ENCODE measurements at places on chromosomes 2 and 18. TPM values are rescaled to one million over a fixed set of nuclear protein-coding genes. Genes with fewer than 3 reads are reported as not detected.

Gene ANKRD53
- total RNA-seq = not detected

Gene ANKRD62
- 0.20 TPM for total RNA-seq

Gene UGT1A6
- 549 TPM for total RNA-seq

Gene ATP6V1B1
- total RNA-seq = 13.9 TPM

Gene SPHKAP
- total RNA-seq = not detected

Gene AQP12A
- total RNA-seq = not detected

GRCh38 chr2:192655916-192656315 is 461.2 kb upstream of the TMEFF2 start:
- H3K36me3 ChIP-seq = no peaks in the 10 kb centered on the region
- H3K27me3 ChIP-seq = no peaks in the 10 kb centered on the region
- no peak overlapping the region for H3K4me3 ChIP-seq

GRCh38 chr2:143321994-143322393 is 192.8 kb downstream of the ARHGAP15 start:
- no peaks in the 10 kb centered on the region for H3K36me3 ChIP-seq
- no peaks in the 10 kb centered on the region for H3K27me3 ChIP-seq
- peak; percentile 6 for DNase-seq
- no peak overlapping the region for H3K27ac ChIP-seq

GRCh38 chr2:206080927-206081326 is 5.0 kb downstream of the INO80D start:
- peaks cover 6% of the 10 kb centered on the region for H3K4me1 ChIP-seq
- H3K4me3 ChIP-seq = no peak overlapping the region
- H3K36me3 ChIP-seq = no peaks in the 10 kb centered on the region

- no peak overlapping the region for H3K27ac ChIP-seq
- no peak overlapping the region for H3K4me3 ChIP-seq
- no peaks in the 10 kb centered on the region for H3K36me3 ChIP-seq
- H3K27me3 ChIP-seq = no peaks in the 10 kb centered on the region
Observed at GRCh38 chr18:14978962-14979535, 231.1 kb downstream of the ANKRD30B start.

DNA sequence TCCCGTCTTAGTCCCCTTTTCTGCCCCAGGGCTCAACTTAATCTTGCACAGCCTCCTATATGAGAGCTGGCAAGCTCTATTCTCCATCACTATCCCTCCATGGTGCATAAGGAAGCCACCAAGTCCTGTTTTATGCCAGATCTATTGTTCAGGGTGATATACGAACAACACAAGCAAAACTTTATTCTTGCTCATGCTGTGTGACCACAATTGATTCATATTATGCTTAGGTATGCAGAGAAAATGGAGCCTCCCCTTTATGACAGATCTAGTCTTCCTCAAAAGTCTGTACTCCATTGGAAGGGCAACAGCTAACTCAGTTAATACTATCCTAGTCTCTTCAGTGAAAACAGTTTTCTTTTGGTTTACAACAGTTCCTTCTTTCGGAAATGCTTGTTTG is 94.0 kb upstream of the STON1 start:
- no peak overlapping the region for H3K27ac ChIP-seq
- no peak overlapping the region for H3K4me3 ChIP-seq
- peaks cover 9% of the 10 kb centered on the region for H3K4me1 ChIP-seq
- H3K27me3 ChIP-seq = no peaks in the 10 kb centered on the region

GRCh38 chr18:41075212-41075611 is 879.8 kb upstream of the PIK3C3 start:
- H3K4me1 ChIP-seq = no peaks in the 10 kb centered on the region
- no peak overlapping the region for H3K27ac ChIP-seq
- H3K36me3 ChIP-seq = no peaks in the 10 kb centered on the region
- no peak overlapping the region for H3K4me3 ChIP-seq
- H3K27me3 ChIP-seq = no peaks in the 10 kb centered on the region
- DNase-seq = no peak

DNA sequence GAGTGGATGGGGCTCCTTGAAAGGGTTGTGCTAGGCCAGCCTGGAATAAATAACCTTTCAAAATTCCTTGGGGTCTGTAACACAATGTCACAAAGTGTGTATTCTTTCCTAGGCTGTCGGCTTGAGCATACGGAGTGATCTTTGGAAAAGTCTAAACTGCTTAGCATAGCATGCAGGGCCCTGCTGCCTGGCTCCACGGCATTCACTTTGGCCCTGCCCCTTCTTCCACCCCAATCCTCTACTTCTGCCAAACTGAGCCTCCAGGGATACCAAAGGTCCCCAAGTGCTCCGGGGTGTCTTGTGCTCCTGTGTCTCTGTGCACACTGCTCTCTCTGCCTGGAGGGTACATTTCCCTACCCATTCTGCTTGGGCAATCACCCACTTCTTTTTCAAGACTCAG is 196.1 kb downstream of the LTBP1 start:
- no peaks in the 10 kb centered on the region for H3K36me3 ChIP-seq
- DNase-seq = no peak
- H3K4me1 ChIP-seq = no peaks in the 10 kb centered on the region
- H3K27me3 ChIP-seq = no peaks in the 10 kb centered on the region

DNA sequence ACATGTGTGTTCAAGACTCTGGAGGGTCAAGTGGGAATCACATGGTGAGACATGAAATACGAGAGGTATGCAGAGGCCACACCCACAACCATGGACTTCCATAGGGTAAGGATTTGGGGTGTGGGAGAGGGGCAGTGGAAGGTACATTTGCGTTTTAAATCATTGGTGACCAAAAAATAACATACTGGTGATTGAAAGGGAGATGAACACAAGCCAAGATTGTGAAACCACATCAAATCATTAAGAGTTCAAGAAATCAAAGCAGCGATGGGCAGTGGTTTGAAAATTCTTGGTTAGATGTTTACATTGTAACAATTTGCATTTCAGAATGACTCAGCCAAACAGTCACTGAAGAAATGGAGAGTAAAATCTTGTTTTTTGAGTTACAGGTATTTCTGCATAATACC is 1.9 kb upstream of the CABYR start:
- peak overlapping the region; percentile 91 for H3K27ac ChIP-seq
- H3K36me3 ChIP-seq = no peaks in the 10 kb centered on the region
- peaks cover 31% of the 10 kb centered on the region for H3K4me1 ChIP-seq
- no peak overlapping the region for H3K4me3 ChIP-seq
- DNase-seq = no peak
- H3K27me3 ChIP-seq = no peaks in the 10 kb centered on the region

DNA sequence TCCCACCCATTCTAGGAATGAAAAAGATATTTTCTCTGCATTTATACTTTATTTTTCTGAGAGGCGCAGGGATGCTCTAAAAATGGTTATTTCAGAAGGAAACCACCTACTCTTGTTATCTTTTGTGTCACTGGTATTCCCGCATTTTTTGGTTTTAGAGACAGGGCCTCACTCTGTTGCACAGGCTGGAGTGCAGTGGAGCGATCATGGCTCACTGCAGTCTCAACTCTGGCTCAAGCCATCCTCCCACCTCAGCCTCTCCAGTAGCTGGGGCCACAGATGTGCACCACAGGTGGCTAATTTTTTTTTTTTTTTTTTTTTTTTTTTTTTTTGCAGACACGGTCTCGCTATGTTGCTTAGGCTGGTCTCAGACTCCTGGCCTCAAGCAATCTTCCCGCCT is 135.9 kb downstream of the NCK2 start:
- H3K4me1 ChIP-seq = no peaks in the 10 kb centered on the region
- no peak overlapping the region for H3K4me3 ChIP-seq
- no peaks in the 10 kb centered on the region for H3K27me3 ChIP-seq
- DNase-seq = no peak
- no peaks in the 10 kb centered on the region for H3K36me3 ChIP-seq
- H3K27ac ChIP-seq = no peak overlapping the region

DNA sequence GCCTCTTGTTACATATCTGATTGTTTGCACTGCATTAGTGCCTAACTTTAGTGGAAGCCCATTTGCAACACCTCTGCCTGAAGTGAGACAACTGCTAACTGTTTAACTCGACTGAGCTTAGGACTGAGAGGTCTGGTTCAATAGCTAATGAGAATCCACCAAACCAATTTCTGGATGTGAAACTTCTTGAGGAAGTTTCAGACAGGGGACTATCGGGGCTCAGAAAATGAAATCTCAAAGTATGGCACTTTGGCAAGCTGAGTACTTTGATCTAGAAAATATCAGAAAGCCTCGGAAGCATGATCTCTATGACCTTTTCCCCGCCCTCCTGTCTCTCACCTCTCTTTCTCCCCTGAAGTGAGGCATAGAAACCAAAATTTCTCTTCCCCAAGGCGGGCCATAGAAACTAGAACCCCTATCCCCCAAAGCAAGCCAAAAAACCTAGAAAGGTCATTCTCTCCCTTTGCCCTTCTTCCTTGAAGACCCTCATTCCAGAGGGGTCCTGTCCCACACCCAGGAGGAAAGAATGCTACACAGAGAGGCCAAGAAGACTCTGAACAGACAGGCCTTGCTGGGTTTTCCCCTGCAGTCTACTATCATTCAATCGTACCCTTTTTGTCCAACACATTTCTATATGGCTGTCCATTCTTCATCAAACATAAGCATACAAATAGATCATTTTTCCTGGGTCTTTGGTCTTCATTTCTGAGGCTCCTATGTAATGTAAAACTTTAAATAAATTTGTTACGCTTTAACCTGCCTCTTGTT is 69.6 kb upstream of the CREB1 start:
- H3K36me3 ChIP-seq = no peaks in the 10 kb centered on the region
- no peaks in the 10 kb centered on the region for H3K27me3 ChIP-seq
- no peak for DNase-seq
- no peak overlapping the region for H3K4me3 ChIP-seq
- no peak overlapping the region for H3K27ac ChIP-seq

DNA sequence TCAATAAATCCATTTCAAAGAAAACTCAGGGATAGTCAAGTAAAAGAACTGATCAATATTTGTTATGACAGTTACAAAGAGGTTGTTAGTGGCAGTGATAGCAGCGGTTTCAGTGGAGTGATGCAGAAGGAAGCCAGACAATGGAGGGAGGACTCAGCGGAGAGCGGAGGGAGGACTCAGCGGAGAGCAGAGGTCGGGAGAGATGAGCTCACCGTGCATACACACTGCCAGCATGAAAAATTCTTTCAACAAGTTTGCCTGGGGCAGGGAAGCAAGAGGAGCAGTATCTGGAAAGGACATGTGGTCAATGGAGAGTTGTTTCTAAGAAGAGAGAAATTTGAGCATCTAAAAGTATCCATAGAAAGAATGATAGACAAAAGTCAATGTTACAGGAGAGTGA is 60.9 kb upstream of the BCL11A start:
- H3K4me1 ChIP-seq = no peaks in the 10 kb centered on the region
- DNase-seq = no peak
- H3K27ac ChIP-seq = no peak overlapping the region

DNA sequence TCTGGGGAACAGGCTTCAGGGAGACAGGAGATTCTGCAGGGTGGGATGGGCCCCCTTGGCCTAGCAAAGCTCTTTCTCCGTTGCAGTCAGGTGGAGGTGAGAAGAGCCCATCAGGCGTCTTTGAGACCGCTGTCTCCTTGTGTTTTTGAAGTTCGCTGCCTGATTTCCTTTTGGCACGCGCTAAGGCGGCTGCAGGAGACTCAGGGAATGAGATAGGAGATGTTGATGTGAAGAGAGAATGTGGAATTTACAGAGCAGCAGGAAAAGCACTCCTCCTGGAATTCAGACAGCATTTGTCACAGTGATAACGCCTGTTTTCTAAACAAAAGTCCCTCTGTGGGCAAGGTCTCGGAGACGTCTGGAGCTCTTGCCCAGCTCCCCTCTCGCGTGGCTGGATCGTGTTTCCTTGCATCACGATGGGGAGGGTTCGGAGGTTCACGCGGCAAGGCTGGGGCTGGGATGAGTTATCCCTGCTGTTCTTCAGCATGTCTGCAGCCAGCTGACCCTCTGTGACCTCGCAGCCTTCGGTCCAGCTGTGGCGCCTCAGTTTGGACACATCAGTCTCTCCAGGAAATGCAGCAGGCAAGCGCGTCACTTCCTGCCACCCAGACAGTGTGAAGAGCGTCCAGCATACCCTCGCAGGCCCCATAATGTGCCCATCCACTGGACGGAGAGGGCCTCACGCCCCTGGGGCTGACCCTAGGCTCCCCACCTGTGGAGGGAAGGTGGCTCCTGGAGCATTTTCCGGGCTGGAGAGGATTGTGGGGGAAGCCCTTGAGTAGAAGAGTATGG is 30.2 kb downstream of the GLI2 start:
- peaks cover 27% of the 10 kb centered on the region for H3K27me3 ChIP-seq
- no peak for DNase-seq
- H3K4me3 ChIP-seq = no peak overlapping the region
- H3K4me1 ChIP-seq = no peaks in the 10 kb centered on the region

DNA sequence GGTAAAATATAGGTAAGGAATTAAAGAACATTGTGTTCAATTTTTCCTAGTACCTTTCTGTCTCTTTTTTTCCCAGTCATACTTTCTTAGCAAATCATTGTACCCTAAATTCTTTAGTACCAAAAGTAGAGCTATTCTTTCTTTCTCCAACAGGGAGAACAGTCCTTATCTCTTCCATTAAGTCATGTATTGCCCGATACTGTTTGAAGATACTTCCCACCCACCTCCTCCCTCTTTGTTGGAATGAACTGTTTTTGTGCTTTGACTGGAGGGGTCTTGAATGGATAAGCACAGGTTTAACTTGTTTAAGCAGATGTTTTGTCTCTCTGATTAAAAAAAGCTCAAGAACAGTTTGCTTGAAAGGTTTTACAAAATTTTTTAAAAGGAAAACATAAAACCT is 41.3 kb downstream of the RAB10 start:
- H3K4me3 ChIP-seq = no peak overlapping the region
- peaks cover 21% of the 10 kb centered on the region for H3K36me3 ChIP-seq
- peaks cover 22% of the 10 kb centered on the region for H3K4me1 ChIP-seq
- H3K27me3 ChIP-seq = no peaks in the 10 kb centered on the region
- DNase-seq = no peak

GRCh38 chr2:160970052-160970965 is 189.9 kb upstream of the TANK start:
- H3K27me3 ChIP-seq = no peaks in the 10 kb centered on the region
- H3K4me3 ChIP-seq = peak overlapping the region; percentile 21
- peak overlapping the region; percentile 80 for H3K27ac ChIP-seq
- H3K36me3 ChIP-seq = no peaks in the 10 kb centered on the region

DNA sequence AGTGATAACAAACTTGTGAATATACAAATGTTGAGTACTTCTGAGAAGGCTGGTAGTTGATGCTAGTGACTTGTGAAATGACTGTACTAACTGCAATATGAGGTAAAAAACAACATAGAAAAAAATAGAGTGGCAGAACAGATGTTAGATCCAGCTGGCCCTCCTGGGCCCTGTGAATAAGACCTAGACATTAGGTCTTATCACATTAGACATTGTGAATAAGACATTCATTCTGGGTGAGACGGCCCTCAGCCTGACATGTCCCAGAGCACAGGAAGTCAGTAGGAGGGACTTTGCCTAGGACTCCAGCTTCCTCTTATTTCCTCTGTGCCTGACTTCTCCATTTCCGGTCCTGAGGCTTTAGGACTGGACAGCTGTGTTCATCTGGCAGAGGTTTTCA is 22.9 kb downstream of the DOK1 start:
- no peak overlapping the region for H3K4me3 ChIP-seq
- no peak for DNase-seq
- peaks cover 9% of the 10 kb centered on the region for H3K4me1 ChIP-seq
- no peak overlapping the region for H3K27ac ChIP-seq
- H3K36me3 ChIP-seq = no peaks in the 10 kb centered on the region
- H3K27me3 ChIP-seq = no peaks in the 10 kb centered on the region

GRCh38 chr18:36249392-36249791 is 48.1 kb upstream of the FHOD3 start:
- H3K36me3 ChIP-seq = peaks cover 17% of the 10 kb centered on the region
- H3K27ac ChIP-seq = no peak overlapping the region
- H3K27me3 ChIP-seq = no peaks in the 10 kb centered on the region
- H3K4me1 ChIP-seq = no peaks in the 10 kb centered on the region
- no peak overlapping the region for H3K4me3 ChIP-seq

- no peaks in the 10 kb centered on the region for H3K36me3 ChIP-seq
- no peak for DNase-seq
- no peak overlapping the region for H3K27ac ChIP-seq
- peaks cover 18% of the 10 kb centered on the region for H3K4me1 ChIP-seq
Observed at GRCh38 chr2:120917886-120918285, 182.2 kb downstream of the GLI2 start.

All from PC-9 (cell line).